ENCODE measurements at places on chromosomes 12 and 14.

DNA sequence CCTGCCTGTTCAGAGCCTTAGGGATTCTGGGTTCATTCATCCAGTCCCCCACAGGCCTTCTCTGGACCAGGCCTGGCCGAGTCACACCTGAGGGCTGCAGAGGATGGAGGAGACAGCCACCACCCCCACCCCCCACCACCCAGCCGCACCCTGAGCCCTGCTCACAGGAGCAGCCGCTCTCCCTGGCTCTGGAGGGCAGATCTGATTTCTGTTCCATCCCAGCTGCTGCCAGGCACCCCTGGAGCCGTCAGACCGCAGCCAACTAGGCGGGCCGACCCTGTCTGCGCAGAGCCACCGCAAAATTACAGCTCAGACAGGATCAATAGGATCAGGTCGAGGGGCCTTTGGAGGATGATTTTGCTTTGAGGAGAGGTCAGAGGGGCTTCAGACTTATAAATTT, 154.6 kb upstream of the MYL2 start:
- DNase-seq, result no peak

DNA sequence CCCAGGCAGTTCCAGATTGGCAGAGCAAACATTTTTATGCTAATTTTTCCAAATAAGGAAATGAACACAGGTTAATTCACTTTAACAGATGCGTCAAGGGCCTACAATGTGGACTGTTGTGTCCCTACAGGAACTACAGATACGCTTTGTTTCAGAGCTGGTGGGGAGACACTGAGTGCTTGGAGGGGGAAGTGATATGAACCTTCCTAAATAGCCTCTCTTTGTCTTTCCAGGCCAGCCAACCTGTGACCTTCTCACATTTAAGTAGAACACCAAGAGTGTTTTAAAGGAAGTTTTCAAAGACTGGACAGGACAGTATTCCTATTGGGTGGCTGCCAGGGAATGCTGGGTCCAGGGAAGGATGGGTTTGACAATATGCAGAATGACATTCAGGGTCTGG, 141.3 kb downstream of the ZNF664 start:
- DNase-seq, result no peak

- DNase-seq, result no peak
Measured at GRCh38 chr12:32398816-32399369, 465 bp upstream of the FGD4 start.

GRCh38 chr12:13288937-13289652, 92.6 kb downstream of the EMP1 start:
- no peak for DNase-seq

DNA sequence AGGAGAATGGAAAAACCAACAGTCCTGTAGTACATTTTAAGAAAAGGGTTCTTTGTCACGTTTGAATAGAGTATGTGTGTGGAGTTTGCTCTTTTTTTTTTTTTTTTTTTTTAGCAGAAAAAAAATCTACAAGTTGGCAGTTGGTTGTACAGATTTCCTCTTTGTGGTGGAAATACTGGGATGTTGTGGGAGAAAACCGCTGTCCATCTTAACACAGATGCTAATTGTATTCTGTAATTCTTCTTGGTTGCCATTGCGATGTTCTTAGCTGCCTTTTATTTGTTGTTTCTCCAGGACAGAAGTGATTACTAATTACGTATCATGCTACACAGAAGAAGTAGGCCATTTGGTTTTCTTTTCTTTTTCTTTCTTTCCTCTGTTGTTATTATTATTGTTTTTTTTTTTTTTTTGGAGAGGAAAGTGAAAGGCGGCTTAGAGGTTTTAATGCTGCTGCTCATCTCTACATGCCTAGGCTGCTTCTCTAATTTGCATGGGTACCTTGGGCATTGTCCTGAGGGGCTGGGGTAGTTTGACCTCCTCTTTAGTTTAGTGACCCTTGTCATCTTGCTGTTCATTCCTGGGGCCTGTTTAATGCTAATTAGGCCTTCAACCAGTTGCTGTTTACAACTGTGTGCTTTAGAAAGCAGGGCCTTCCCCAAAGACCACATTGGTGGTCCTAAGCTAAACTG, 94.7 kb downstream of the TMTC2 start:
- DNase-seq, result no peak

DNA sequence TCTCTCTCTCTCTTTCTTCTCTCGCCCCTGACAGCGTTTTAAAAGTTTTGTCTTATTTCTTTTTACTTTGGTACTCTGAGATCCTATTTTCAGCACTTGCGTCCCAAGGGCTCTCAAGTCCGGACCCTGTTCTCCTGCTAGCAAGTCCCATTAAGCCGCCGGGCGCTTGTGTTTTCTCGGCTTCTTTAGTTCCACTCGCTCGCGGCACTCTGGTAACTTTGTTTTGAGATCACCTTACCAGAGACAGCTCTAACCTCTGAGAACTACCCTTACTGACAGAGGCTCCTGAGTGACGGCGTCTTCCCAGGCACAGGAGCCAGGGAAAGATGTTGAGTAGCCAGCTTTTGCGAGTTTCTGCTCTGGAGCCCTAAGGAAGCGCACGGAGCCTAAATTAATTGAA, 2.7 kb upstream of the MYF5 start:
- no peak for DNase-seq

DNA sequence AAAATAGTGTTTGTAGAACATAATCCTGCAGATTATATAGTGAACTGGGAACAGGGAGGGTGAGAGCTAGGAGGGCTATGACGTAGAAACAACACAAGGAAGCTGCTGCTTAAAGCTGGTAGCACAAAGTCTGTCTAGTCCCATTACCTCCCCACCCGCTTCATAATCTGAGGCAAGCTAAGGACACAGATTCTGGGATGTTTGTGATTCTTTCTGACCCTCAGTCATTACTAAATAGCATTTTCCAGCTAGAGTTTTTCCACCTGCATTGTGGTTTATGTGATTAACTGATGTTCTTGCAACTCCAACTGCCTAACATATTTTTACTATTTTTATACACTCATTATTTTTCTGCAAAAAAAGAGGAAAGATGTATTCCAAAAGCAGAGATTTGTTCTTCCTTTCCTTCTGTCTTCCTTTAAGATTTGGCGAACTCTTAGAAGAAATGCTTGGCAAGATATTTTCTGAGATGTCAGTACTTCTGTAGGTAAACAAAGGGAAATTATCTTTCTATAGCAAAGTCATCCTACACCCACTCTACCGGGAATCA, 293.2 kb upstream of the FAR2 start:
- DNase-seq, result no peak

DNA sequence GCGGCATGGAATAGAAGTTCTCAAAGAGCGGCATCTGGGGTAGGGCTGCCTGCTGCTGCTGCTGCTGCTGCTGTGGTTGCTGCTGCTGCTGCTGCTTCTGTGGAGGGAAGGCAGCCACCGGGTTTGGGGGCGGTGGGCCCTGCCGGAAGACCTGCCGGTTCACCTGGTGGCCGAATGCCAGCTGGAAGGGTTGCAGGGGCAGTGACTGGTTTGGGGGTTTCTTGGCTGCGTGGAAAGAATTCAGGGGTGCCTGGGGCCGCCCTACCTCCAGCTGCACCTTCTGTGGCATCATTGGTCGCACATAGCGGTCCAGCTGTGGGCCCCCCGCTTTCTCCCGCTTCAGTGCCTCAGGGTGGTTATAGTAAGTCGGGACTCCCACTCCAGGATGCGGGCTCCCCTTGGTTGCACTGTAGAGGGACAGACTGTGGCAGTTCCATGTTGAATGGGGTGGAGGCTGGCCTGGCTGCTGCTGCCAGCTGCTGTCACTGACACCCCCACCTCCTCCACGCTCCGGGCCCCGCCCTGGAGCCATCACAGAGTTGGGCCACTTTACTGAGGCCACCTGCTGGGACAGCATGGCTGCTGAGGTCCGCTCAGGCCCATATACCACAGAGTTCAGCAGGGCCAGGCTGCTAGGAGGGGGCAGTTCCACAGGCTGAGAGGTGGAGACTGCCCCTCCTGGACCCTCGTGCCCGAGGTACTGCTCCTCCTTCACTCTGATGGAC, 25.2 kb upstream of the PNMA1 start:
- no peak for DNase-seq

DNA sequence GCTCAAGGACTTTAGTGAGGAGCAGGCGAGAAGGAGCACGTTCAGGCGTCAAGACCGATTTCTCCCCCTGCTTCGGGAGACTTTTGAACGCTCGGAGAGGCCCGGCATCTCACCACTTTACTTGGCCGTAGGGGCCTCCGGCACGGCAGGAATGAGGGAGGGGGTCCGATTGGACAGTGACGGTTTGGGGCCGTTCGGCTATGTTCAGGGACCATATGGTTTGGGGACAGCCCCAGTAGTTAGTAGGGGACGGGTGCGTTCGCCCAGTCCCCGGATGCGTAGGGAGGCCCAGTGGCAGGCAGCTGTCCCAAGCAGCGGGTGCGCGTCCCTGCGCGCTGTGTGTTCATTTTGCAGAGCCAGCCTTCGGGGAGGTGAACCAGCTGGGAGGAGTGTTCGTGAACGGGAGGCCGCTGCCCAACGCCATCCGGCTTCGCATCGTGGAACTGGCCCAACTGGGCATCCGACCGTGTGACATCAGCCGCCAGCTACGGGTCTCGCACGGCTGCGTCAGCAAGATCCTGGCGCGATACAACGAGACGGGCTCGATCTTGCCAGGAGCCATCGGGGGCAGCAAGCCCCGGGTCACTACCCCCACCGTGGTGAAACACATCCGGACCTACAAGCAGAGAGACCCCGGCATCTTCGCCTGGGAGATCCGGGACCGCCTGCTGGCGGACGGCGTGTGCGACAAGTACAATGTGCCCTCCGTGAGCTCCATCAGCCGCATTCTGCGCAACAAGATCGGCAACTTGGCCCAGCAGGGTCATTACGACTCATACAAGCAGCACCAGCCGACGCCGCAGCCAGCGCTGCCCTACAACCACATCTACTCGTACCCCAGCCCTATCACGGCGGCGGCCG, 1.1 kb downstream of the PAX9 start:
- DNase-seq, result no peak

DNA sequence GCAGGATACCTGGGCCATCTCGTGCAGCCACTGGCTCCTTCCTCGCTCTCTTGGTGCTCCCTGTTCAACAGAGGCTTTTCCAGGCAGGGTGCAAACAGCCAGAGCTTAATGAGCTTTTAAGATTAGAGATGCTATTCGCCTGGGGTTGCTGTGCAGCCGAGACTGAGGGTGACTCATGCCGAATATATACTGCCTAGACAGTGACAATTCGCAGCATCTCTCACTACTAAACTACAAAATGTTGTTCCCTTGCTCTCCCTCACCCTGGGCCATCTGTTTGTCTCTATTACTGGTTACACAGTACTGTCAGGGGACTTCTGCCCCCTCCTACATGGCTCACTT, 26.0 kb upstream of the TESC start:
- no peak for DNase-seq

- DNase-seq, result no peak
Measured at GRCh38 chr14:72975770-72976169, 49.5 kb downstream of the DCAF4 start.

All from GM12864 (cell line).